ENCODE measurements at places on chromosomes 13 and 19.
A peak's percentile ranks its signal among the peaks of the same experiment; 100 is the strongest.

DNA sequence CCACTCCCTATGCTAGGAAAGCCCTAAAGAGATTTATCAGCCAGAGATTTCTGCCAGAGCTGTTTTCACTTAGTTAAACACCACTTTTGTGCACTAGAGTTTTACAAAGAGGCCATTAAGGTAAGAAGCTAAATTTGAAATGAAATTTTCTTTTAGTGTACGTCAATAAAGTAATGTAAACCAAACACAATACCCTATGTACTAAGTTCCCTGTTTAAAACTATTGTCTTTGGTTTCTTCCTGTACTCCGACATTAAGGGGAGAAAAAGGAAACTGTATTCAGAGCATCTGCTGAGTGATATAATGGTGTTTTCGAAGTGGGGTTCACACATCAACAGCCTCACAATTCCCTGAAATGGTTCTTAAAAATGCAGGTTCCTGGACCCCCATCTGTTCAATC lies 40.7 kb upstream of the STARD13 start:
- no peak for DNase-seq

- no peak for DNase-seq
Observed at GRCh38 chr13:48222358-48223301, 10.4 kb upstream of the ITM2B start.

DNA sequence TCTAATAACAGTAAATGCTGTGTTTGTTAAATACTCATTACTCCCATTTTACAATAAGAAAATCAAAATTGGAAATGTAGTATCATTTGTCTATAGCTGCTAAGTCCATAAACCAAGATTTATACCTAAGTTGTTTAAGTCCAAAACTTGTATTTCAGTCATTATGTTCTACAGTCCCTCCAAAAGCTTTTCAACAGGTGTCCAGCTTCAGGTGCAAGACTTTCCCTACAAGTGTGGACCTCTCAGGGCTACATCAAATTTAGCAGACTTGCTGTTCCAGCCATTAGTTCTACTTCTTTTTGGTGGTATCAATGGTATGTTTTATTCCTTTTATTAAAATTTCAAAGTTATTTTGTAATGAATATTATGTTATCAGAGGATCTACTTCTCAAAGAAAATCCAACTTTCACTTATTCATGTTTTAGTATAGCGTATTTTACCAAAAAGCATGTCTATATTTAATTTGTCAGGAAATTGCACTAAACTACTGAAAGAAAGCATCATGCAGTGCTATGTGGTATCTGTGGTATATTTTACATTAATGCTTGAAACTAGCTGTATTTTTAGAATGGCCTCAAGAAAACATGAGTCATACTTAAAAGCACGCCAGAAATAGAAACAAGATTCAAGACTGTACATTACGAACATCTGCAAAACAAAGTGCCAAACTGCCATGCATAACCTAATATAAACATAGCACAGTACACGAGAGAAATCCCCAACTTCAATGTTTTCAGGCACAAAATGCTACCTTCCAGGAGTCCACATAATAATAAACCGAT lies 44.5 kb downstream of the VWA8 start:
- DNase-seq: no peak

- no peak for DNase-seq
Observed at GRCh38 chr13:78187781-78188180, 269.1 kb upstream of the EDNRB start.

- no peak for DNase-seq
Observed at GRCh38 chr13:70043685-70044084, 63.9 kb upstream of the ATXN8OS start.

- DNase-seq: peak; percentile 86
Observed at GRCh38 chr19:15332311-15332996, at the start of gene BRD4. TSS of gene BRD4 (minus strand) at chr19:15332539. CDS start at chr19:15273099, 59,440 bp downstream.

DNA sequence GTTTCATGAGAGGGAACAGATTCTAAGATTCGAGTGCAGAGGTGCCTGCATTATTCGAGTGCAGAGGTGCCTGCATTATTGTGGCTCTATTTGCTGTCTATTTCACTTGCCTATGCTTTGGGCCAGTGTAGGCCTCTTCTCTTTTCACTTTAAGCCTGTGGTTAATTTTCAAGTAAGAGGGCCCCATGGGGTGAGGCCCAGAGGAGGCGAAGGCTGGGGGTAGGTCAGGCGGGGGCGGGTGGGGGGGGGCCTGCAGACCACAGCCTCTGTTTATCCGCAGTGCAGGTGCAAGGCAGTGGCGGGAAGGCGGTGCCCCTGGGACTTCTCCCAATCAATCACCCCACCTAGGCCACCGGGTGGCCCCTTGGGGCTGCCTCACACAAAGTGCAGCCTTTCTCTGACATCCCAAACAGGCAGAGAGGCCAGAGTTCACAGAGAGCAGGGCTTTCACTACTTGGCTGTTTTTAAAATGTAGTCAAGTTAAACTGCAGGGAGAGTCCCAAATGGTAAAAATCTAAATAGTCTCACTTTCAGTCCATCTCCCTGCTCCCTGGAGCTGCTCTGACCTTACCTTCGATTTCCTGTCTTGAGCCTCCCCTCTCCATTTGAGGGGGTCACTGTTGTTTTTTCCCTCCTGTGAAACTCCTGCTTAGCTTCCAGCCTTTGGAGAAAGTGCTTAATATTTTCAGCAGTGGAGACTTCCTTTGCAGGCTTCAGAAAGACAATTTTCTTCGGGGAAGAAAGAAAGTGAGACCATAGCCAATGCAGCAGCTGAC lies 249.0 kb downstream of the DLEU7 start:
- peak; percentile 56 for DNase-seq

DNA sequence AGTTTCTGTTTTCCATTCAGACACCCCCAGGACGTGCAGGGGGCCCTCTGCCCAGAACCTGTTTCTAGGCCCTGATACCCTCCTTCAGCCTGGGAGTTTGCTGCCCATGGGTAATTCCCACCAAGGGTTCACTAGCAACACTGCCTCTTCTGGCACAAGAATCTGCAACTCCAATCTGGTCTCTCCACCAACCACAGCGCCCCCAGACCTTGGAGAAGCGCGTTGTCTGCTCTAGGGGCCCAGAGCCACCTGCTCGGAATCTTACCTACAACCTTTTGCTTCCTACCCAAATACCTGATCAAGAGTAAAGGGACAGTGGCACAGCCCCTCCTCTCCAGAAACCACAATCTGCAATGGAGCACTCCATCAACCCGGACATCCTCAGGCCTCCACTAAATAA lies 763 bp downstream of the ZNF180 start:
- no peak for DNase-seq

Data from nephron progenitor cell (in vitro differentiated cells).